ACHN (cell line): ENCODE measurements at places on chromosomes 3 and 15.

- no peak for DNase-seq
Measured at GRCh38 chr15:76342382-76343201, 6.0 kb downstream of the ISL2 start.

GRCh38 chr15:36882487-36883131, 217.7 kb downstream of the MEIS2 start:
- peak; percentile 19 for DNase-seq

GRCh38 chr3:99111235-99111634, 209.7 kb upstream of the DCBLD2 start:
- no peak for DNase-seq

- no peak for DNase-seq
Measured at GRCh38 chr15:56996746-56997470, 78.5 kb downstream of the TCF12 start.

DNA sequence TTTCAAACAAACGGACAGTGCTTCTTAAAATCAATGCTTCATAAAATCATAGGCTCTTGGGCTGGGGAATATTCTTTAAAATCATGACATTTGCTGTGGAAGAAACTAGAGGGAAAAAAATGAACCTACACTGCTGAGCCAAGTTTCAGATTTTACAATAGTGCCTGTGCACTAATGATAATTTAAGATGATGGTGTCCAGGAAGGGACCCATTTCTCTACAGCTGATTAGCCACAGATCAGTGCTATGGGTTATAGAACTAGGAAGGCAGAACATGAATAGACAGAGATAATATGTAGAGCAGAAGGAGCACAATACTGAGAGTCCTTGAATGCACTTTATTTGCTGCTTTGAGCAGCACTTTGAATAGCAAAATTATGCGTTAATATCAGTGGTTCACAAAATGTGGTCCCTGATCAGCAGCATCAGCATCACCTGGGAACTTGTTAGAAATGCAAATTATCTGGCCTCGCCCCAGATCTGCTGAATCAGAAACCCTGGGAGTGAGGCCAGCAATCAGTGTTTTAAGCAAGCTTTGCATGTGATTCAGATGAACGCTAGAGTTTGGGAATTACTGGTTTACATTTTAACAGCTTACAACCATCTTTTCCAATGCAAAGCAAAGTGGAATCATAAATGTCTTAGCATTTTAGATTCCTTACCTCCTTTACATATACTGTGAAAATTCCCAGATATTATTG, 135.8 kb upstream of the ANKRD28 start:
- no peak for DNase-seq

GRCh38 chr3:131957980-131958379, 76.8 kb downstream of the CPNE4 start:
- DNase-seq = no peak

DNA sequence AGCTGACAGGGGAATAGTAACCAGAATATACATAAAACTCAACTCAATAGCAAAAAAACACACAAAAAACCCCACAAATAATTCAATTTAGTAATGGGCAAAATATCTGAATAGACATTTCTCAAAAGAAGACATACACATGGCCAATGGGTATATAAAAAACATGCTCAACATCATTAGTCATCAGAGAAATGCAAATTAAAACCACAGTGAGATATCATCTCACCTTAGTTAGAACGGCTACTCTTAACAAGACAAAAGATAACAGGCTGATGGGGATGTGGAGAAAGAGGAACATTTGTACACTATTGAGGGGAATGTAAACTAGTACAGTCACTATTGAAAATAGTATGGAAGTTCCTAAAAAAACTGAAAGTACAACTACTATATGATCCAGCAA, 678.6 kb downstream of the MECOM start:
- no peak for DNase-seq

GRCh38 chr15:29566914-29567313, 255.4 kb downstream of the TJP1 start:
- peak; percentile 77 for DNase-seq

DNA sequence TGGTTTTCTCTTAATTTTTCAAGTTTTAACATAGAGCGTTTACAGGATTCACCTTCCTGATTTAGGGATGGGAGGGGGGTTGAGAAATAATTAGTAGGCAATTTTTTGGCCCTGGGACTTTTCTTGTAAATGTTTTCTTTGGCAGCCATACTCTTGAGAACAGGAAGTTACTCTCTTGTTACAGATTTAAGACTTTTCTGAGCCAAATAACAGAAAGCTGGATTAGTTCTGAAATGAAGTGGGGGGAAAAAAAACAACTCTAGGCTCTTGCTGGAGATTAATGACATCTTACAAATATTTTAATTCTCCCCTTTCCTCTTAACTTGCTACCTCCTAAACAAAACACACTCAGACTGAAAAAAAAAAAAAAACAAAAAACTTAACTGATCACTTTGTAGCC, 13.8 kb upstream of the POLR2M start:
- no peak for DNase-seq

DNA sequence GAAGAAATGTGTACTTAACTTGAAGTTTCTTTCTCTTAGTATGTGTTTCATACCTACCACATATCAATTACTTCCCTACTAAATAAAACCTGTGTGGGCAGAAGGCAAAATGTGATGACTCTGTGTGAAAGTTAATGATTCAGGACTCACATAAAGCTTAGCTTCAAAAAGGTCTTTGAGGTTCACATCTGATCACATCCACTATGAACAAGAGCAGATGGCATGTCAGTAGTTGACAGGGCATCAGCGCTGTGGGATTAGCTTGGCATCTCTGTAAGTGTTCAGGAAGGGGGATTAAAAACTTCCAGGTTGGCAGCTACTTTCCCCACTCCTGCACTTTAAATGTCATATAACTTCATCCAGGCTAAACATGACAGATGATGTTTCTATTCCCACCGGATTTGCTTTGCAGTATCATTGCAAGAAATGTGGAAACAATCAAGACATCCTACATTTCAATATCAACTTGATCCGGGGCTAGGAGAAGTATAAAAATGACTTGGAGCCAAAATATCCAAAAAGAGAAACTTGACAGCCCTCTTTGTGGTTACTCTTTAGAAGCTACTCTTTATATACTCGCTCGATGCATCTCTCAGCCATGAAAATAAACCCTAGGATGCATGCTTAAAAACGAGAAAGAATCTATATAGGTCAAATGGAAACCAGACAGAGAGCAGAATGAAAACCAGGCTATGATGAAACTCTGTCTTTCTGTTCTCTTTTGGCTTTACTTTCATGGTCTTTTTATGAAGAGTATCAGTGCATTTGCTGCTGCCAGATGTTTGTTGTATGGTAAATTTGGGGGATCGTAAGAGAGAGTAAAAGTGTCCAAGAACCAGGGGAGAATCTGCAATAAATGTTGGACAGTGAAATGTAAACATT, 273.1 kb upstream of the ALCAM start:
- DNase-seq = no peak

DNA sequence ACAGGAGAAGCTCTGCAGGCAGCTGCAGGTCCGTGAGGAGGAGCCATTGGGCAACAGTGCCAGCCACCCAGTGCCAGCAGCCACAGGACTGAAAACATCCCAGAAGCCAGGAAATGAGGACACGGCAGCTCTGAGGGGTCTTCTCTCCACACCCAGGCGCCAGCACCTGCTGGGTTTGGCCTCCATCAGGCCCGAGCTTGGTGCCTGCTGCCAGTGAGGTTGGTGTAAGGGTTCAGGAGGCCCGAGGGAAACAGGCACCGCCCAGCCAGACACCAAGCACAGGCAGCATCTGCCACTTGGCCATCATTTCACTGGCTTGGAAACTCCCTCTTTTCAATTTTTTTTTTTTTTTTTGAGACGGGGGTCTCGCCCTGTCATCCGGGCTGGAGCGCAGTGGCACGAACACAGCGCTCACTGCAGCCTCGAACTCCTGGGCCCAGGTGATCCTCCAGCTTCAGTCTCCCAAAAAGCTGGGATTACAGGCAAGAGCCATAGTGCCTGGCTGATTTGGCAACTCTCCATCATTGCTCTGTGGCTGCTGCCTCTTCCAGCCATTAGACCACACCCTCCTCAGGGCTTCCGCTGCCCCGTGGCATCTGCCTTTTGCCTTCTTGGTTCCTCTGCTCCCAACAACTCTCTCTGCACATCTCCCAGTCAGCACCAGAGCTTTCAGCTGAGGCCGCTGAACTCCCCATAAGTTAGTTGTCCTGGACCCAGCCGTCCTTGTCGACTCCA, 1.5 kb upstream of the ITIH3 start:
- DNase-seq = no peak

- no peak for DNase-seq
Measured at GRCh38 chr3:120841264-120841663, 66.7 kb upstream of the STXBP5L start.

DNA sequence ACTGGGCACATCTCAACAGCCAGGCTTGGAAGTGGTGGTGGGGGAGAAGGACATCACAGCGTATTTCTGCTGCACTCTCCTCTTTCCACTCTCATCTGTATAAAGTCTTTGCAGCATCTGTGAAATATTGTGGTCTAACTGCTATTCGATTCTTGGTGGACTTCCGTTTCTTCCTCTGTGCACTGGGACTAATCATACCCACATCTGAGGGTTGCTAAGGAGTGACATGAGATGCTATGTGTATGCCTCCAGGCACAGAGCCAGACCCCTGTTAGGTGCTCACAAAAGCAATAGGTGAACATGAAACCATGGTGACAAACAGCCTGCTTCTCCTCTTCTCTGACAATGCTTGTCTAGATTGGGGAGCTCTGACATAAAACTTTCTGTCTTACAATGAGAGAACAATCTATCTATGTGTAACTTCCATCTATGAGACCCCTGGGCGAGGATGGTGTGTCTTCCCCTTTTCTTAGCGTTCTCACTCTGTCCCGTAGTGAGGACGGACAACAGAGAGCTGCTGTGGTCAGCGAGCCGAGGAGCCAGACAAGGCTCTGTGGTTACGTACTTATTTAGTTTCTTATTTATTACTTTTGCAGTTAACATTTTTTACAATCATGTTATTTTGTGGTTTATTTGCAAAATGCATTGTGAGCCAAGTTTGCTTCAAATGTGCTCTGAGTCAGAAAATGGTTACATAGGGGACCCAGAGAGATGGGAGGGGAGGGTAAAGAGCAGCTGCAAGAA, 196.7 kb upstream of the TPRG1 start:
- no peak for DNase-seq

DNA sequence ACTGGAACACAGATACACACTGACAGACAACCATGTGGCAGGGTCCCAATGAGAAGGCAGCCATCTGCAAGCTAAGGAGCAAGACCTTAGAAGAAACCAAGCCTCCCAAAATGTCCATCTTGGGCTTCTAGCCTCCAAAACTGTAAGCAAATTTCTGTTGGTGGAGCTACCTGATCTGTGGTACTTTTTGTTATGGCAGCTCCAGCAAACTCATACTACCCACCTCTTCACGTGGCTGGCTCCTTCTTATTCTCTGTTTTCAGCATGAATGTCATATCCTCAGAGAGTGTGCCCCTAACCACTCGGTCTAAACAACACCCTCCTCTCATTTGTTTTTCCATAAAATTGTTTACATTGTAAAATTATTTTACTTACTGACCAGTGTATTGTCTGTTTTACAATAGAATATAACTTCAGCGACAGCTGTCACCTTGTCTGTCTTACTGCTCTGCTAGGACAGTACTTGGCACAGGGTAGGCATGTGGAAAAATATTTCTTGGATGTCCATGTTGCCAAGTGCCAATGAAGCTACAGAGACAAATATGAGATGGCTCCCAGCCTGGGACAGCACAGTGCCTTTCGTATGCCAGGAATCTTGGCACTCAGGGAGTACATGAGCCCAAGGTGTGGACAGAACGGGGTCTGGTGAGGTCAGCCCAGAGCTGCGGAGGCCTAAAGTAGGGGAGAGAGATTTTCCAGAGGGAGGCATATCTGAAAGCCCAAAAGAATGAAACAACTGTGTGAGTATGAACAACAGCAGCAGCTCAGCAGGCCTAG, 17.4 kb upstream of the SLC25A36 start:
- DNase-seq = no peak

GRCh38 chr3:105802118-105802706, 66.6 kb downstream of the CBLB start:
- no peak for DNase-seq
